ENCODE measurements at places on chromosomes 11 and 22.

- DNase-seq: no peak
Observed at GRCh38 chr22:19853879-19854777, 546 bp downstream of the GNB1L start.

GRCh38 chr11:6200975-6201374, 2.0 kb downstream of the OR52W1 start:
- no peak for DNase-seq

- DNase-seq: no peak
Observed at GRCh38 chr11:126034933-126035425, 27.7 kb downstream of the CDON start.

GRCh38 chr11:131145791-131146190, 224.6 kb upstream of the NTM start:
- DNase-seq: no peak

DNA sequence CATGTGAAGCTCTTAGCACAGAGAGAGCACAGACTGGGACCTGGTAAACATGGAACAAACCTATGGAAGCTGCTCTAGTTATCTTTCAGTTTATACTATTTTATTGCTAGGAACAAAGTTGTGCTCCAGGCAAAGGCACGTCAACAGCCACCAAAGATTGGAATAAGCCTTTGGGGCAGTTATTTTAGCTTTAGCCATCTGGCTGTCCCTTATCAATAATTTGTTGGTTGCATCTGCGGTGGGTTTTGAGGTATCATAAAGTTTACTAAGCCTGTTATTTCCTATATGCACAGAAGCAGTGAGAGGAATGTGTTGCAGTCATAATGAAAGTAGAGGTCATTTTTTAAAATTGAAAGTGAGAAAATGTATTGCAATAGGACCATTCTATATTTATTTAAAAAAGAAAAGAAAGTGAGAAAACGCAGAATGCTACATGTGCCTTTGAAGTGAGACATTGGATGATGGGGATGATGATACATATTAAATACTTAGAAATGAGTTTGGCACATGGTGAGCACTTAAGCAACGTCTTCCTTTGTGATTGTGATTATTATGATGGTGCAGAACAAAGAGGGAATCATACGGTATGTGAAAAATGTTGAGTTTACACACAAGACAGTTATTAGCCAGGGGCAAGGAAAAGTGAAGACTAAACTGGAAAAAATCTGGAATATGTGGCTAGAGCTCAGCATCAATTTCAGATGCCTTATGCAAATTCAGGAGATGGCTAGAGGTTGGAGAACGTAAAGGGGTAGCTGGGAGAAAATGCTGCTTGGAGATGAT, 58.3 kb downstream of the PRR5L start:
- DNase-seq: no peak

DNA sequence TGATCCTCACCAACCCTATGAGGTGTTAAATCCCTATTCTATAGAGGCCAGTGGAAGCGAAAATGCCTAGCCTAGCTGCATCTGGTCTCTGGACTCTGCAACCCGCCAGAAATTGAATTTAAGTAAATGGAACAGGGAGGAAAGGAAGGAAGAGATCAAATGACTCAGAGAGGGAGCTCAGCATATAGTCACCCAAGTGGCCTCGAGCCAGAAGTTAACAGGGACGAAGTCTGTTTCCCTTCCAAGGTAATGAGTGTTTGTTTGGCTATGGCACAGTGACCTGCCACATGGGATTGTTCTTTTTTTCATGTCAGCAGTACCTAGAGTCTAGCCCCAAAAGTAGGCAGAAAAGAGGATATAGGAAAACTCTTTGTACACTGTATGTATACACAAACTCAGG, 66.3 kb downstream of the PAK1 start:
- DNase-seq: no peak

DNA sequence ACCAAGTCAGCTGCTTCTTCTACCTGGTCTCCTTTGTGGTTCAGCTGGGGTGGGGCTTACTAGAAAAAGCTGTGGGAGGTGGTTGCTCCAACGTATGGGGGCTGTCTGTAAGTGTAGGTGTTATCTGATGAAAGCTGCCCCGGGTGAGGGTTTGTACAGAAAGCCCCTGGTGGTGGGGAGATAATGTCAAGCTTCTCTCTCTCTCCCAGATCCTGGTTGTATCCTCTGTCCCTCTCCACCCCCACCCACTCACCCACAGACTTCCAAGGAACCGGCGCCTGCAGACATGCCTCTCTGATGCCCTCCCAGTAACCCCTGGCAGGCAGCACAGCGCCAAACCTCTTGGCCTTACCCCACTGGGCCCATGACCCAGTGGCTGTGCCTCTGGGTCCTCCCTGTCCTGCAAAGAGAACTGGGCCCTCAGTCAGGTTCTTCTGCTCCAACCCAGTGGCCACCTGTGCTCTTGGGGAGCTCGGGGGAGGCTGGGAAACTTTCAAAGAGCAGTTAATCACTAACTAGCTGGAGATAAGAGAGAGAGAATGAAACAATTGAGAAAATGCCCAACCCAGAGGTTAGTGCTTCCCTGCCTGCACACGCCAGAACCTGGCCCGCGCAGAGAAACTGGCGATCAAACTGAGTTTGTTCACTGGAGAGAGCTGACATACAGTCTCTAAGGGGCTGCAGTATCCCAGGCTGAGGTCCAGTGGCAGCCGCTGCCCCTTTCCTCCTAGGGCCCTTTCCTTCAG, 20.4 kb upstream of the EHF start:
- DNase-seq: no peak

- no peak for DNase-seq
Observed at GRCh38 chr11:78189174-78189724, 530 bp downstream of the USP35 start.

DNA sequence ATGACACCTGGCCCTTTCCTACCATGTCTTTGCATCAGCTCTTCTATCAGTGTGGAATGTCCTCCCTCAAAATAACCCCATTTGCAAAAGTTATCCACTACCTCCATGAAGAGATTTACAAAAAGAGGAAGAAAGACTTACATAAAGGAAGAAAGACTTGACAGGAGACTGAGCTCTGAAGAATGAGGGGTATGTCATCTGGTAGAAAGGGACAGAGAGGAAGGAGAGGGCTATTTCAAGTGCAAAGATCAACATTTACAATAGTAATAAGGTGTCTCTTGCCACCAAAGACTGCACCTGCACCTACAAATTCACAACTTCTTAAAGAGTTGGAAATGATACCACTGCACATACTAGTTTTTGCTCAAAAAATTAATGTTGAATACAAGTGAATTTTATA, 18.2 kb downstream of the PAK1 start:
- DNase-seq: no peak

DNA sequence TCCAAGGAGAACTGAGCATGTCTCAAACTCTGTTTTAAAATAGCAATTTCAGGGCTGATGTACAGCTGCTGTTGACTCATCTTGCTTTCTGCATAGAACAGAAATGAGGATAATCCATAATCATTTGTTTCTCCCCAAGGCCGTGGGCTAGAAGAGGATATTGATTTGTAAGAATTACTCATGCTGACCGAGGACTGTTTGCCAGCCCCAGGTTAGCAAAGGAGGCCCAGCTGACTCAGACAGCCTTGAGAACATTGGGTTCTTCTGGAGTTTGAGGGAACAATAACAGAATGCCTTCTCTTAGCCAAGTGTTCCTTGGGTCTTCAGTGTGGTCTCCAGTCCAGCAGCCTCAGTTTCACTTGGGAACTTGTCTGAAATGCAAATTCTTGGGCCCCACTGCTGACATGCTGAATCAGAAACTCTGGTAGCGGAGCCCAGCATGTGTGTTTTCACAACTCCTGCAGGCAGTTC, 92.0 kb downstream of the ZC3H12C start:
- DNase-seq: no peak

DNA sequence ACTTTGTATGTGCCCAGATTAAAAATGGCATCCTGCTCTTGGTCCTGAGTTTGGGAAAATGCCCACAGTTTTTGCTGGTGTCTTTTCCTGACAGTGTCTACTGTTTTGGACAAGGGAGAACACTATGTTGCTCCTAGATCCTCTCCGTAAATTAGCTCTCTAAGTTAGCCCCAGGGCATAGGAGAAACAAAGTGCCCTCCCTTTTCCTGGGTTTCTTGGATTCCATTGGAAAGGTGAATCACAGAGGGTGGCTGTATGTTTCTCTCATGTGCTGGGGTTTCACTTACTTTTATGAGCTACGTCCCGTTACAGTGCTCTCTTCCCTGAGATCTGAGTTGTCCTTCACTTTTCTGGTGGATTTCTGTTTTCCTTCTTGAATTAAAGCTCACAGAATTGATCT, 782.8 kb downstream of the CNTN5 start:
- no peak for DNase-seq

- DNase-seq: no peak
Observed at GRCh38 chr11:15754221-15754620, 602.1 kb downstream of the SOX6 start.

DNA sequence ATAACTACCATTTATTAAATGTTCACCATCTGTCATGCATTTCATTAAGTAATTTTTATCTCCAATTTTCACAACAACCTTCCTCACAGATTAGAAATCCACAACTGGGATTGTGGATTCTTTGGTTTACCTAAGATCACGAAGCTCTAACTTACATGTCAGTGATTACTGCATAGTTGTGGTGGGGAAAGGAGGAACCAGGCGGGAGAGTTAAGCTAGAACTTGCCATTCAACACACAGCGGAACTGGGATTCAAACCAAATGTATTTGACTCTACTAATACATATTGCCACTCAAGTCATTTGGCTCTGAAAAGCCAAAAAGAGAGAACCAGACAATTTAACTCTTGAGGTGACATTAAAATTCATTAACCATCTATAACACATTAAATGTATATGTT, 10.4 kb upstream of the LAYN start:
- no peak for DNase-seq

DNA sequence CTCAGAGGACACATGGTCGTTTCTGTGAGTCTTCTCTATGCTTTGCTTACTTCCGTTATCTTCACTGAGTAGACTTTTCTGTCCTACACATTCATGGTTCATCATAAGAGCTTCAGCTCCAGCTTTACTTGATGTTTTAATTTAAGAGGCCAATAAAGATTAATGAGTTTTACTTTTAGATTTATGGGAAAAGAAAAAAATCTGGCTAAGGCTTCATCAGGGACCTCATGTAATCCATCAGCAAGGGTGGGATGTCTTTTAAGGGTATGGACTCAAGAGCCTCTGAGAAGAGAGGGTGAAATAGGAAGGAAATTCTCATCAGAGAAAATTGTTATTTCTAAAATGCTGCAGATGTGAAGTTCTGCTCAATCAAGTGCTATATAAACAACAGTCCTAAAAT, 963.0 kb upstream of the RAG2 start:
- no peak for DNase-seq

DNA sequence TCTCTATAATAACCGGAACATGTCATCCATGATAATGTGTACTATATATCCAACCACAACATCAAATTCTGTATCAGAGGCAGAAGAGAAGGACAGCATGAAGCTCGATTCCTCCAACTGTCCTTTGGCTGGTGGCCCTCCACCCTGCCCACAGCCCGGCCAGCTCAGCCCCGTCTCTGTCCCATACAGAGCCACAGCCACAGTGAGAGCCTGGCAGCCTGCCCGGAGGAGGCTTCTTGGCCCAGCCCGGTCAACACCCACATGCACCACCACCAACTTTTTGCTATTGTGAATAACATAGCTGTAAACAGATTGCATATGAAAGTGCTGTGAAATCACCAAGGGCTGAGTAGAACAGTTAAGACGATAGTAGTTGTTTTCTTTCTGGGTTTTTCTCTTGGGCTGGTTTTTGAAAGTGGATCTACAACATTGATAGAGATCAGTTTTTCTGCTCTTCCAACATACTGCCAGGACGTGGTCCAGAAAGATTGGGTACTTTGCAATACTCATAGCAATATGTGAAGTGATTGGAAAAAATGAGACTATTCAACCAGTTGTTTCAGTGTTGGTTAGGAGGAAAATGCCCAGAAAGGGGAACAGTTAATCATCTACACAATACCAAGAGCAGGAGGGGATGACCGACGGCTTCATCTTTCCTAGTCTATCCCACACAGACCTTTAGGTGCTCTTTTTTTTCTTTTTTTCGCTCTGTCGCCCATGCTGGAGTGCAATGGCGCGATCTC, 6.9 kb upstream of the TUBA8 start:
- no peak for DNase-seq

DNA sequence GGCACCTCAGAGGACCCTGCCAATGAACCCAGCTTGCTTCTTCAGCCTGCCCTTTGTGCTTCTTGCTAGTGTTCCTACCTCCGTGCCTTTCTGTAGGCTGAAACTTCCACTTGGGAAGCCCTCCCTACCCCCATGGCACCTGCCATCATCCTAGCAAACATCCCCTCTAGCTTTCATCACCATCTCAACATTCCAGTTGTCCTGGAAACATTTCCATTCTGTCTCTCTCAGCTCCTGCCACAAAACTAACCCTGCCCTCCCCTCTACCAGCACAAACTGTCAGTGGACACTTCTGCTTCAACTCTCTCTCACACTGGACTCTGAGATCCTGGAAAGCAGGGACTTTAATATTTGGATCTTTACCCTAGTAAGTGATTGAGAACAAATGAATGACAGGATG, 525.8 kb upstream of the TENM4 start:
- DNase-seq: no peak

- DNase-seq: no peak
Observed at GRCh38 chr11:71418643-71419042, 29.6 kb downstream of the DHCR7 start.
